ENCODE measurements at places on chromosomes 12 and 14.

- no peak for DNase-seq
Observed at GRCh38 chr14:104721505-104722431, 2.3 kb upstream of the ADSS1 start.

- no peak for DNase-seq
Observed at GRCh38 chr14:54193871-54194270, 202.9 kb upstream of the CDKN3 start.

- DNase-seq = no peak
Observed at GRCh38 chr12:27968972-27969623, 3.4 kb downstream of the PTHLH start.

DNA sequence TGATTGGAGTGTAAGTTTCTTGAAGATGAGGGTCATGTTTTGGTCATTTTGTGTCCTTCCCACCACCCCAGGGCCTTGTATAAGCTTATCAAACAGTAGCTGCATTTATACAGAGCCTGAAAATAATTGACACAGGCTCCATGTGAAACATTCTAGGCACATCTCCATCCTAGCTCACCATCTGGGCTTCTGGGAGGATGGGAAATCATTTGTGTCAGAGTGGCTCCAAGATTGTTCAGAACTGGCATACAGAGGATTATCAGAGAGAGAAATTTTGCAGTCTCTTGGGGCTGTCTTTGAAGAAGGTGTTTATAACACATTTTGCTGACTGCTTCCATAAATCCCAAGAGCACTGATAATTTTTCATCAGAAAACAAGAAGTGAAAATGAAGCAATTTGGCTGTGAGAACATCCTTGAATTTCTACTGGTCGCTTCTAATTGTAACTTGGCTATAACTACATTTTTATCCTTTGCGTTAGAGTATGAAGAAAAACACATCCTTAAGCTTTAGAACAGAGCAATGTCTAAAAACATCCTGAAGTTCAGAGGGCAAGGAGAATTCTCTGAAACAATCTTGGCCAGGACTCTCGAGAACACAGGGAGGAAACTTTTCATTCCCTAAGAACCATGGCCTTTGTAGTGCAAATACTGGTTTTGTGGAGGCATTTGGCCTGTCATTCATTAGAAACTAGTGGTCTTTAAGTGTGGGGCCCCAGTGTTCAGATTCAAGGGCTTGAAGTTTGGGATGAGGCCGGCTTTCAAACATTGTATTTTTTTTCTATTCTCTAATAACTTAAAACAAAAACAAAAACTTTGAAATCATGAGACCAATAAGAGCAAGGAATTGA, 151.1 kb downstream of the DACT1 start:
- no peak for DNase-seq

DNA sequence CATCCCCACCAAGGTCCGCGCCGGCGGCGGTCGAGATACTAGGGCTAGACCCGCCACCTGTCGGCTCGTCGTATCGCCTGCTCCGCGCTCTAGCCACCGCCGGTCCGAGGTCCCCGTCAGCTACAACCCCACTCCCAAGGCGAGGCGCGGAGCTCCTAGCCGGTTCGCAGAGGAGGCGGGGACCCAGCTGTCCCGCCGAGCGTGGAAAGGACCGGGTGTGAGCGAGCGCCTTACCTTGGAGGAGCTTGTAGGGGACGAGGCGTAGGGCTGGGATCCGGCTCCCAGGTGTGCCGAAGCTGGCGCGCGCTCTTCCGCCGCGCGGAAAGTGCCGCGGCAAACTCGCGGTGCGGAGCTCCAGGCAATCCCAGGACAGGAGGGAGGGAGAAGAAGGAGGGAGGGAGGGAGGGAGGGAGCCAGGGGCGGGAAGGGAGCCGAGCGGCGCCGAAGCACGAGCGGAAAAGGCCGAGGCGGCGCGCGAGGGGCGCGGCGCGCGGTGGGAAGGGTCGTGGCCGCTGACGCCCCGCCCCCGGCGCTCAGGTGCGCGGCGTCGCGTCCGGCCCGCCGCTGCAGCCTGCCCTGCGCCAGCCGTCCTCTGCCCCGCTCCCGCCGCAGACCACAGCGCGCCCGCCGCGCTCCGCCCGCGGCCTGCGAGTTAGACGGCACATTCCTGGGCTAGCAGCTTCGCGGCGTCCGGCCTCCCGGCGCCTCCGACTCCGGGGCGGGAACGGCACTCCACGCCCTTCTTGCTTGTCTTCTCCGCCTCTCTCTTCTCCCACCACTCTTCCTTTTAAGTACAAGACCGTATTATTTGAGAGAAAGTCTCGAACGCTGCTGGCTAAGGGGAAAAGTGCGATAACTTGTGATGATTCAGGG, at the start of gene PAWR:
PAWR (minus strand) TSS at position 327 of the 873 bp plus-strand sequence. CDS start 720 bp downstream, outside the sequence.
- DNase-seq = no peak

DNA sequence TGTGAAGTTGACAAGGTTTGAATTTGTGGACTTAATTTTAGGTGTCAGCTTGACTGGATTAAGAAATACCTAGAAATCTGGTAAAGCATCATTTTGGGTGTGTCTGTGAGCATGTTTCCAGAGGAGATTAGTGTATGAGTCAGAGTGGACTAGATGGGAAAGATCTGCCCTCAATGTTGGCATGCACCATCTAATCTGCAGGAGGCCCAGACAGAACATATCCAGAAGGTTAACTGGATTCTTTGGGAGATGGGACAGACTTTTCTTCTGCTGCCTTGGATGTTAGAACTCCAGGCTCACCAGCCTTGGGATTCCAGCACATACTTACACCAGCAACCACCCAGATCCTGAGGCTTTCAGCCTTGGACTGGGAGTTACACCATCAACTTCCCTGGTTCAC, 14.1 kb downstream of the SGPP1 start:
- no peak for DNase-seq

- no peak for DNase-seq
Observed at GRCh38 chr14:48398675-48399282, 723.4 kb upstream of the MDGA2 start.

- peak; percentile 67 for DNase-seq
Observed at GRCh38 chr14:55354500-55354899, 57.1 kb downstream of the ATG14 start.

DNA sequence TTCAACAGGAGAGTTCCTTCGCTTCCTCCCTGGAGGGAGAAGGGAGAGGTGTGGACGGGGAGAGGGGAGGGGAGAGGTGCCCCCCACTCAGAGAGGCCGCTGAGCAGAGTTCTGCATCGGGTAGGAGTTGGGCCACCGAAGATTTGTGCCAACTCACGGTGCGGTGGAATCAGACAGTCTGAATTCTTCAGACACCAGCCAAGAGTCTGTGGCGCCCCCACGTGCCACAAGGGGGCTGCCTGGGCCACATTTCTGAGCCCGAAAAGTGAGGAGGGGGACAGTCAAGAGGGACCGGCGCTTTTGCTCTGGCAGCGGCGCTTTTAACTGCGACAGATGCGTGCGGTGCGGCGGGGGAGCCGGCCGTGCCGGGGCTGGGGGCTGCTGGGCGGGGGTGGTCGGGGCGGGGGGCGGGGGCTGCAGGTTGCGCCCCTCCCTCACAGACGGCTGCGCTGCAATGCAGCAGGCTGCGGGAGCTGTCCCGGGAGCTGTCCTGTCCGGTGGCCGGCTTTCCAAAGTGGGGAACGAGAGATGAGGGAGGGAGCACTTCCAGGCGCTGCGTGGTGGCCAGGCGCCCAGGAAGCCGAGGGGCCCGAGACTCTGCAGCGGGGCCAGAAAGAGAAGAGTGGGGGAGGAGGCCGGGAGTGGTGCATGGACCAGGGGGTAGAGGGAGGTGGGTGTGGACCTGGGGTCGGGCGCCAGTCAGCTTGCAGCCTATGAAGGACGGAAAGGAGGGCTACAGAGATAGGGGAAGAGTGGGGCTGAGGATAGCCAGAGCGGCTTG, 975 bp upstream of the RTL1 start:
- no peak for DNase-seq

DNA sequence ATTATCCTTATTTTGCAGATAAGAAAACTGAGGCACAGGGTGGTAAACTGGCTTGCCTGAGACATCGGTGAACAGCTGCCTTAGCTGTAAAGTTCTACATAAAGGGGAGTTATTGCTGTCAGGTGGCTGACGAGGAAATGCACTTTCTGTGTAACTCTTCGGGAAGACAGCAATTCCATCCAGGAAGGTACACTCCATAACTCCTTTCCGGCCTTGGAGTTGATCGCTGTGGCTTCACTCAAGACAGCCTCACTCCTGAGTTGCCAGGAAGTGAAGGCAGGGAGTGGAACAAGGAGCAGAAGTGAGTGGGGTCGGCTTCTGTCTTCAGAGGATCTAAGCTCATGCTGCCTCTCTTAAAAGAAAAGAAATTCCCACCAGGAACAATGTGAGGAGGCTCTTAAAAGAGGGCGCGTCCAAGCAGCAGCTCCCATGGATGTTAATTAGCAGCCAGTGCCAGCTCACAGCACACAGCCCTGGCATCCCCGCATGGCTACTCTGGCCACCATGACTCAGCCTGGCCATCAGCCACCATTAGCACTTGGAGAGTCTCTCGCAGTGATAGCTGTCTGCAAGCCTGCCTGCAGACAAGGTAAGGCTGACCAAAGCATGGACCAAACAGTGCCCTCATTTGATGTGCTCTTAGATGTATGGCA, 60.3 kb downstream of the NUAK1 start:
- DNase-seq = no peak

GRCh38 chr12:1282670-1283315, 291.8 kb downstream of the ERC1 start:
- DNase-seq = no peak

DNA sequence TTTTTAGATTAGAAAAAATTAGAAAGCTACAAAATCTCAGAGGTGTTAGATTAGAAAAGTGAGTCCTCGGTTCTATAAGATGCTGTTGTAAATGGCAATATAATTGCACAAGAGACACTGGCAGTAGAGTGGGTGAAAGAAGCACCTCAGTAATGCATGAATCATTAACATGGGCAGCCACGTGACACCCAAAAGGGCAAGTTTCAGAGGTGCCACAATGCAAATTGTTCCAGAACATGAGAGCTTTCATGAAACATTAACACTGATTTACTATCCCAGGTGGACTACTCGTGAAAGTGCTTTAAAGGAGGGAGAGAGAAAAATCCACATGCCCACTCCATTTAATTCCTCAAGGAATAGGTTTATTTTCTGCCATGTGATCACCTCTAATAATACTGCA, 108.4 kb downstream of the PTPRR start:
- no peak for DNase-seq

GRCh38 chr12:52178984-52179383, 12.8 kb downstream of the KRT80 start:
- no peak for DNase-seq

GRCh38 chr12:779745-780734, 27.7 kb downstream of the WNK1 start:
- no peak for DNase-seq

- DNase-seq = no peak
Observed at GRCh38 chr12:27975222-27976136, 2.9 kb upstream of the PTHLH start.

GRCh38 chr12:13149411-13149810, 45.9 kb upstream of the GSG1 start:
- DNase-seq = no peak

- DNase-seq = no peak
Observed at GRCh38 chr14:76430017-76430416, 54.1 kb downstream of the ESRRB start.

DNA sequence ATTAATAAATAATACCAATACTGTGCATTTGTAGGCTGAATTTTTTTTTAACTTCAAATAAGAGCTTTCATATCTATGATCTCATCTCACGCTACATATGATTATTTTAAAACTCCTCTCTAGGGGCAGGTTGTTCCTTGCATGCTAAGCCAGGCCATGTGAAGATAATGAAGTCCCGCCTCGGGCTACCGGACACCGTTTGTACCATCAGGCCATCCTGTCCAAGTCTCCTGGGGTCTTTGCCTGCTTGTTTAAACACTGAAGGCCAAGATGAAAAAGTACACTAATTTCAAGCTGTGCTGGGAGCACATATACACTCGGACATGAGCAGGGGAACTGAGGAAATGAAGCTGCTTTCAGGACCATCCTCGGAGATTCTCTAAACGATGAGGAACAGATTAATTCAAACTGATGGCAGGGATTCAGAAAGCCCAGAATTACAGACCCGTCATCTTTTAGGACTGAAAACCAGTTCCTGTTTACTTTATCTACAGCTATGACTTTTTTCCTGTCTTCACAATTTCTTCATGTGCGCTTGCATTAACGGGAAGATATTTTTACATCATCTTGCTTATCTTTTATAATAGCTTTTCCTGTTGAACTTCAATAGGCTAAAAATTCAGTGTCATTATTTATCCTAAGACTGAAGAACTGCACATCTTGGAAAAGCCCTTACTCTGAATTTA, 6.3 kb upstream of the ABHD12B start:
- no peak for DNase-seq

- DNase-seq = peak; percentile 99
Observed at GRCh38 chr12:55973599-55974307, at the start of gene RAB5B. TSS of gene RAB5B (plus strand) at chr12:55974078. CDS start at chr12:55986961, 12,883 bp downstream.
